ENCODE measurements at places on chromosomes 11 and 22.

- DNase-seq: no peak
Measured at GRCh38 chr22:45672564-45673481, 1.2 kb downstream of the ATXN10 start.

DNA sequence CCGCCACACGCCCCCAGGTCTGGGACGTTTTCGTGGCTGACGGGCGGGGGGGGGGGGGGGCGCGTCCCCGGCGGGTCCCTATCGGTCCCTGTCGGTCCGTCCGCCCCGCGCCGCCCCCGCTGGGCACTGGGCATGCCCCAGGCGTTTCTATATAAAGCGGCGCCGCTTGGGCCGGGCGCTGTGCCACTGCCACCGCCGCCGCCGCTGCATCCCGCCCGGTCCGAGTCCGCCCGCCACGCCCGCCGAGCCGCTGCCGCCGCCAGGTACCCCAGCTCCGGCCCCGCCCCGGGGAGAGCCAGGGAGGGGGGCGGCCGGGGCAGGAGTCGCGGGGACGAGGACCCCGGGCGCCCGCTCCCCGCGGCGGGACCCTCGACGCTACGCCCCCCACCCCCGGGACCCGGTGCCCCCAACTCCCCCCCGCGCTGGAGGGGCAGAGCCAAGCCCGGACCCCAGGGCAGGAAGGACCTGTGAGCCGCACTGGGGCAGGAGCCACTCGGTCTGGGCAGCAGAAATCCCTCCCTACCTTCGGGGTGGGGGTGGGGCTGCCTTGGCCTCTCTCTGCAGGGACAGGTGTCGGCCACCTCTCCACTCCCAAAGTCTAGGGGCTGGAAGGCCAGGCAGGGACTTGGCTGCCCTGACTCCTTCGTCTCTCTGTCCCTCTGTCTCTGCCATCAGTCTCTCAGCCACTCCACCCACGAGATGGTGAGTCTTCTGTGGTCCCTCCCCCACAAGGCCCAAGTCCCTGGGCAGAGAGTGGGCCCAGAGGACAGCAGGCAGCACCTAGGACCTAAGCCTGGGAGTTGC is at the start of gene CARNS1:
TSS of gene CARNS1 (plus strand) at position 178 of the 804 bp plus-strand sequence. CDS start at position 700, 522 bp downstream.
- no peak for DNase-seq

DNA sequence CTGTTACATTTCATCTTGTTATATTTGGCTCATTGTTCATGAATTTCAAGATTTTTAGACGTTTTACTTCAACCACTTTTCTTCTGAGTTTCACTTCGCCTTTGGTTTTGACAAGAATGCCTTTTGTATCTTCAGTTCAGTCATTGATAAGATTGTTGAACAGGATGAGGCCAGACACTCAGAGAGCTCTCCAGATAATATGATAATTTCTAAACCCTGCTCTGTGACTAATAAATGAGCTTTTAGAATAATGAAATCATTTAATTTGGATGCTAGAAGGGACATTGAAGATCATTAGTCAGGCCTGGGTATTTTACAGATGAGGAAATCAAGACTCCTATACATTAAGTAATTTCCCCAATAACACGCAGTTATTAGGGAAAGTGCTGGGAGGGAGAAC is 37.2 kb upstream of the GRAMD1B start:
- no peak for DNase-seq

DNA sequence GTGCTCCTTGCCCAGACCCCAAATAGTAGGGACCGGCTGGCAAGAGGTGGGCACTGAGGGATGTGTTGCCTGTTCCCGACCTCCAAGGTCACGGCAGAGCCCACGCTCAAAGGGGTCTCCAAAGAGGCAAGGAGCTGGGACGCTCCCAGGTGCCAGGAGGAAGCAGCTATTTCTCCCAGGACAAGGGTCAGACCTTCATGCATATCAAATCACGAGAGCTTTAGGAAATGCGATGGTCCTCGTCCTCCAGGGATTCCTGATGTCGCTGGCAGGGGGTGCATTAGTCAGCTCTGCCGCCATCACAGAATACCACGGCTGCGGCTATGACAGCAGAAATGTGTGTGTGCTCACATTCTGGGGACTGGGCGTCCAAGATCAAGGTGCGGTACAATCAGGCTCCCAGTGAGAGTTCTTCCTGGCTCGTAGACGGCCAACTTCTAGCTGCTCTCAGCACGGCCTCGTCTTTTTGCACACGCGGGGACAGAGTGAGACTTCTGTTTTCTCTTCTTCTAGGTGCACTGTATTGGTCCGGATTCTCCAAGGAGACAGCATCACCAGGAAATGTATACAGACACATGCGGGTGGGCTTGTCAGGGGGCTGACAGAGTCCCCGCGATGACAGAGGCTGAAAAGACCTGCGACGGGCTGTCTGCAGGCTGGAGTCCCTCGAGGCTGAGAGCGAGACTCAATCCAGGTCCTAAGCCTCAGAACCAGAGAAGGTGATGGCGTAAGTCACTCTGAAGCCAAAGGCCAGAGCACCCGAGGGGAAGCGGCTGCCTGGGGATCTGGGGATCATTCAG is 81.6 kb downstream of the SHANK2 start:
- DNase-seq: no peak

DNA sequence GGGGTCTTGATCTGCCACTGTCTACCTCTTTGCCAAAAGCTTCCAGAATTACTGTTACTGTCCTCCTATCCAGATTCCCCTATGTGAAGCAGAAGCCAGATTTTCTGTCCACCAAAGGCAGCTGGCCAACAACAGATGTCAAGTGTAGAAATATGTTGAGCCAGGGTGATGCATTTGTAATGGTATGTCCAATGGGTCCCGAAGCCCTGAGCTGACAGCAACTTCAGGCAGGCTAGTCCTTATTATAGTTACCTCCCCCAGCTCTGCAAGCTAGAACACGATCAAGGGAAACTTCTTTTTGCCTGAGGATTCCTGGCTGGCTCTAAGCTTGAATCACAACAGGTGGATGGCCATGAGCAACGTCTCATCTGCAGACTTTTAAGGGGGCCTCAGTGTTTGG is 10.2 kb downstream of the PAMR1 start:
- DNase-seq: no peak

GRCh38 chr11:115930886-115931547 is 426.8 kb upstream of the CADM1 start:
- no peak for DNase-seq

- DNase-seq: no peak
Measured at GRCh38 chr11:11789735-11790369, 51.9 kb upstream of the USP47 start.

GRCh38 chr22:25167082-25167481 is 32.6 kb upstream of the CRYBB3 start:
- DNase-seq: no peak

- no peak for DNase-seq
Measured at GRCh38 chr11:122656073-122656630, 630 bp downstream of the UBASH3B start.

DNA sequence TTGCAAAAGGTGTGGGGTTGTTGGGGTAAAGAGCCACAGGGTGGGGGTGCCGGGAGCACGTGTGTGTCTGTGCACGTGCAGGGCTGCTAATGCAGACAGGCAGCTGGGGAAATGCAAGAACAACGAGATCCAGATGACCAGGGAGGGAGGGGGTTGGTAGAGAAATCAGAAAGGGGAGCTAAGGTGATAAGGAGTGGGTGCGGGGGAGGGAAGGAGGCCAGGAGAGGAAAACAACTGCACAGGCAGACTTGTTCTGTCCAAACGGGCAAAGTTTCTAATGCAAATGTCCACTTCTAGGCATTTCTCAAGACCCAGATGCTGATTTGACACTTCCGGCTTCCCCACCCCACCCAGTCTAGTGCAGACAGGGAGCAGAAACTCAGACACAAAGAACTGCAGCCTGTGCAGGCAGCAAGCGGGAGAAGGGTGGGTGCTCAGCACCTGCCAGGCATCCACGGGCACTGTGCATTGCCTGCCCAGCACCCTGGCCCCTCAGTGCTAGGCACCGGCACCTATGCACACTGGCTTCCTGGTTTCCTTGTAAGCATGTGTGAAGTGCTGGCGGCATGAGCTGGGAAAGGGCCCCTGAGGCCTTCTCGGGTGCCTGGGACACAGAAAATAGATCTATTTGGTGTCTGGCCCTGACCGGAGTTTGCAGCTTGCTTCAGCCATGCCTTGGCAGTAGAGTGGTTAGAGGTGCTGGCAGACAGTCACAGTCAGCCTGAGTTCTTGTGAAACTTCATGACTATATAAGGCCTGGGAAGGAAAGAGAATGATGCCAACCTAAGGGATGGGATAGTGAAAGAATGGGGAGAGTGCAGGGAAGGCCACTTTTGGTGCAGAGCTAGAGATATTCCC is 220.1 kb upstream of the SORL1-AS1 start:
- DNase-seq: no peak

DNA sequence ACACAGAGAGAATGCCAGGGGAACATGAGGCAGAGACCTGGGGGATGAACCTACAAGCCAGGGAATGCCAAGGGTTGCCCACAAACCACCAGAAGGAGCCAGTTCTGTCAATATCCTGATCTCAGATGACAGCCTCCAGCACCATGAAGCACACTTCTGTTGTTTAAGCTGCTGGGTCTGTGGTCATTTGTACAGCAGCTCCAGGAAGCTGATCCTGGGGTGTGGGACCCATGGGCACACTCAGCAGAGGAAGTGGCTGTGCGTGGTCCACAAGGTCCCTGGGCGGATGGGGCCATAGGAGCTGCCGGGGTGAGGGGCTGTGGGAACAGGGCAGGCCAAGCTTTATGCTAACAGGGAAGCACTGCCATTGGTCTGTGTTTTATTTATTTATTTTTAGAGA is 12.1 kb downstream of the PPM1F start:
- no peak for DNase-seq

DNA sequence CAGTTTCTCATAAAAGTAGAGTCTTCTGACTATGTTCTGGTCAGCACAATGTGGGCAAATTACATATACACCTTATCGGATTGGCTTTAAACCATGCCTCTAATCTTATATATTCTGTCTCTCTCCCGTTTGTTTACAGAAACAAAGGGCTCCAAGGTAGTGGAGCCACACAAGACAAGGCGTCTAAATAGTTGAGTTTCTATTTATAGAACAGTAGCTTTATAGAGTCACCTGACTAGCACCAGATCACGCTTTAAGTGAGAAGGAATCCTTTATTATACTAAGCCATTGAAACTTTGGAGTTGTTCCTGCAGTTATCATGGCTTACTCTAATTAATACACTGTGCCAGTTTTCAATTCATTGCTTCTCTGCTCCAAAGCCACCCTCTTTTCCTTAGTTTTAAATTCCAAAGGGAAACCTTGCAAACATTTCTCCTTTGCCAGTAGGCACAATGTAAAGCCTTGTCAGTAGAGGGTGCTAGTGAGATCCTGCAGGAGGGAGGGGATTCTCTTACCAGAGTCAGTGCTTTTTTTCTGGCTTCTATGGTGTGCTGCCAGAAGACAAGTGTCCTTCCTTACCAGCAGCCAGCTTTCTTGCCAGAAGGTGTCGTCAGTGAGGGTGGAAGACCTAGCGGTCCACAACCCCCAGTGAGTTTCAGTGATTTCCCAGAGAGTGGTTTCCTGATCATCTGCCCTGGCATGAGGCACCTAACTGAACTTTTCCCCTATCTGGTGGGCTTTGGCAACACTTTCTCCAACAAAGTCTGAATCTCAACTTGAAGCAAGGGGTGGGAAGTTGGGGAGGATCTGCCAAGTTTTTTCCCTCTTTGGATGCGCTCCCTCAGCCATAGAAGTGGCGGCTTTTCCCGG is 71.7 kb downstream of the RAB38 start:
- DNase-seq: no peak

DNA sequence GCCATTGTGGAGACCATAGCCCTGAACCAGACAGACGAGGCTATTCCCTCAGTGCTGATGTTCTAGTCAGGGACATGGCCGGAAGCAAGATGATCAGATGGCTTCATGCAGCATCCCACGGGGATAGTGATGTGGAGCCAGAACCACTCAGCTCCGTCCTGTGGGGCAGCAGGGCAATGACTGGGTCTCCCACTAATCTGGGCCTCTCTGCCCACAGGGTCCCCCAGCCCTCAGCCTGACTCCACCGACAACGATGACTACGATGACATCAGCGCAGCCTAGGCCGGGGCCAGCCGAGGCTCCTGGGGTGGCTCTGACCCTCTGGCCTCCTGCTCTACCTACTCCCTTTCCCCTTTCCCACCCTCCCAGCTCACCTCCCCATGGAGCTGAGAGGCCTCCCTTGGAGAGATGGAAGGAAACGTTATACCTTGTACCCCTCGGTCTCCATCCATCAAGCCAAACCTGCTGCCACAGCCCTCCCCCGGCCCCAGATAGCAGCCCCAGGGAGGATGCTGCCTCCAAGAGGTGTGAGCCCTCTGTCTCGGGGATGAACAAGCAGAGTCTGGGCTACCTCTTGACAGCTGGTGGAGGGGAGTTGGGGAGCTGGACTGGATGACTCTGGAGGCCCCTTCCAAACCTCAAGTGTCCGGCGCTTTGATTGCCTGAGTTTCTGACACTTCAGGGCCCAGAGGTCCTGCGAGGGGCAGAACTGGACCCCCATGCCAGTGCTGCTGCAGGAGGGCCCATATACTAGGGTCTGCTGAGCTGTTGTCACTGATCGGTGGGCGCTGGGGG is 47.8 kb downstream of the CD6 start:
- DNase-seq: no peak

DNA sequence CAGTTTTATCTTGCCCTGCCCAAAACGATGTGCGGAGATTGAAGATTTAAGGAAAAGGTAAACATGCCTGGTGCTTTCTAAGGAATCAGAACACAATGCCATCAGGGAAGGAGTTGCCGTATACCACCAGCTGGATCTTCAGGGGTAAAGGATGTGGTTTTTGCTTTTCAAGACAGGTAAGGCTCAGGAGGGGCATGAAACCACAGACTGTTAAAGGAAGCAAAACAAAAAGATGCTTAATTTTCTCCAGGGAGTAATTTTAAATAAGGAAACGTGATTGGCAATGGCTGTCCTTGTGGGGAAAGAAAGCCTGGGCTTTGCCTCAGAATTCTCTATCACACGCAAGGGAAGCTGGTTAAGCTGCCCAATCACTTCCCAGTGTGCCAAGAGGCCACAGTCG is 655.6 kb downstream of the OPCML start:
- no peak for DNase-seq

DNA sequence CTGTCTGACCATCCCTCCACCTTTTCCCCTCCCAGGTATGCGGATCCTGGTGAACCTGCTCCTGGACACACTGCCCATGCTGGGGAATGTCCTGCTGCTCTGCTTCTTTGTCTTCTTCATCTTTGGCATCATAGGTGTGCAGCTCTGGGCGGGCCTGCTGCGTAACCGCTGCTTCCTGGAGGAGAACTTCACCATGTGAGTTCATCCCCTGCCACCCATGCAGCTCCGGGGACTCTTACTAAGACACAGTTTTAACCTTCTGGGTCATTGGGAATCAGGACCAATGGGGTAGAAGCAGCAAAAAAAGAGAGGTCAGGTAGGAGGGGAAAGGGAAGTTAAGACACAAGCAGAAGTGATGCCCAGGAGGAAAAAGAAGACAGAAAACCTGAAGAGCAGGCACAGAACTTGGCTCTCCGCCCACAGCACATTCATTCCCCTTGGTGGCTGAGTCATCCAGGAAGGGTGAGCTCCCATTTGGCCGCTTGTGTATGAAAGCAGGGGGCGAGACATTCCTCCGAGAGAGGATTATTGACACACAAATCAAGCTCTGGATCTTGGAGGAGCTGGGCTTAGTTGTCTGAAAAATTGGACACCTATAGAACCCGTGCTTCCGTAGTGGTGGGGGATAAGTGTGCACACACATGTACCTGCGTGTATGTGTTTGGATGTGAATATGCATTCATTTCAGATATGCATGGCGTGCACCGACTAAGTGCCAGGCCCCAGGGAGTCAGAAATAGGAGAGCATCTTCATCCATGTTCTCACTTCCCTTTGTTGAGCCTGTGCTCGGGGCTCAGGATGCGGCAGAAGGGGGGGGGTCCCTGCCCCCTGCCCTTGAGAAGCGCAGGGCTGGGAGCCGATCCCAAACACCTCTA is 64.2 kb downstream of the CACNA1I start:
- DNase-seq: no peak

GRCh38 chr22:35914665-35915476 is 113.8 kb downstream of the RBFOX2 start:
- no peak for DNase-seq

- no peak for DNase-seq
Measured at GRCh38 chr11:8604078-8604723, 10.2 kb upstream of the STK33 start.

Data from naive B cell (primary cell).